ENCODE measurements at places on chromosomes 3 and 15.

- no peak for DNase-seq
These were observed 10.2 kb downstream of the CPN2 start for GRCh38 chr3:194340757-194341400.

DNA sequence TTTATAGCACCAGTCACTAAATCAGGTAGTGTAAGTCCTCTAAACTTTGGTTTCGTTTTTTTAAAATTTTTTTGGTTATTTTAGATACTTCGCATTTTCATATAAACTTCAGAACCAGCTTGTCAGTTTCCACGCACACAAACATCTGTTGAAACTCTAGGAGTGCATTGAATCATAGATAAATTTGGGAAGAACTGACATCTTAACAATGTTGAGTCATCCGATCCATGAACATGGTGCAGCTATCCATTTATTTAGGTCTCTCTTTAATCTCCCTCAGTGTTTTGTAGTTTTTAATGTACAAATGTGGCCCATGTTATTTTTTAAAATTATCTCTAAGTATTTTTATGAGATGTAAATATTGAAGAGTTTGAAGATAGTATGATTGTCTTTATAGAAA is 17.7 kb downstream of the TICRR start:
- no peak for DNase-seq

GRCh38 chr3:58022490-58022889 is 14.3 kb downstream of the FLNB start:
- no peak for DNase-seq

- DNase-seq = no peak
These were observed 20.6 kb downstream of the NCK1 start for GRCh38 chr3:136882571-136882970.

DNA sequence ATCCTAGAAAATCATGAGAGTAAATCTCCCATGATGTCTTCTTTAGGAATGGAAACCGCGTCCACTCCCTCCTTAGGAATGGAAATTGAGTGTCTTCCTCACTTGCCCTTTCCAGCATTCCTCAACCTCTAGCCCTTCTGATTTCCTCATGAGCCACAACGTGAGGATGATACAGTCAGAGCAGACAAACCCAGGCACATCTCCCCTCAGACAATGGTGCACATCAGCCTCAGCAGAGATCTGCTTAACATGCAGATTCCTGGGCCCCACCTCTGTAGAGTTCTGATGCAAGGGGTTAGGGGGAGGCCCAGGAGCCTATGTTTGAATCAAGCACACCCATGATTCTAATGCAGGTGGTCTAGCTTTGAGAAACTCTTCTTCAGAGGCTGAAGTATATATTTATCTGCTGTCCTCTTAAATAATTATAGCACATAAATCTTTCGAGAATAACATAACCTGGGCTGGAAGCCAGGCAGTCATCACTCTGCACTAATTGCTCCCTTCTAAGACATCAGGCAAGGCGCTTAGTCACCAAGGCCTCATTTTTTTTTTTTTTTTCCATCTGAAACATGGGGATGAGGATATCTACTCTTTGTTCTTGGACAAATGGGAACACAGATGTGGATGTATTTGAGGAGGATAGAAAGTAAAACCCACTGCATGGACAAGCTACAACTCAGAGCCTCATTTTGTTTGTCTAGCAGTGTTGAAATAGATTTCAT is 81.7 kb downstream of the PRICKLE2 start:
- DNase-seq = no peak

- no peak for DNase-seq
These were observed 1.0 kb downstream of the CPNE9 start for GRCh38 chr3:9704347-9705322.

GRCh38 chr3:194806991-194807630 is 121.4 kb downstream of the FAM43A start:
- DNase-seq = no peak

GRCh38 chr3:48155122-48155521 is 33.1 kb downstream of the CDC25A start:
- no peak for DNase-seq

DNA sequence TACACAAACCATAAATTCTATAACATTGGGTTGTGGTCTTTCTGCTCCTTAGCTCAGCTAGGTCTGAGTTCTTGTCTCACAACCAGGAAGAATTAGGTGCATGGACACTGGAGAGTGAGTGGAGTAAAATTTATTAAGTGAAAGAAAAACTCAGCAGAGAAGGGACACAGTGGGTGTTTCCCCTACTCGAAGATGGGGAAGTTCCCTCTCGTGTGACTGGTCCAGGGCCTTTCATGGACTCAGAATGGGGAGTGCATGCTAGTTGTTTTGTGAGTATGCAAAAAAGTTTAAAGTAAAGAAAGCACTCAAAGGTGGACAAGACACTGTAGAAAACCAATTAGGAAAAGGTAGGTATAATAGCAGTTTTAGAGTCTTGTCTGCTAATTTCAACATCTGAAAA is 215.5 kb upstream of the RORA start:
- no peak for DNase-seq

DNA sequence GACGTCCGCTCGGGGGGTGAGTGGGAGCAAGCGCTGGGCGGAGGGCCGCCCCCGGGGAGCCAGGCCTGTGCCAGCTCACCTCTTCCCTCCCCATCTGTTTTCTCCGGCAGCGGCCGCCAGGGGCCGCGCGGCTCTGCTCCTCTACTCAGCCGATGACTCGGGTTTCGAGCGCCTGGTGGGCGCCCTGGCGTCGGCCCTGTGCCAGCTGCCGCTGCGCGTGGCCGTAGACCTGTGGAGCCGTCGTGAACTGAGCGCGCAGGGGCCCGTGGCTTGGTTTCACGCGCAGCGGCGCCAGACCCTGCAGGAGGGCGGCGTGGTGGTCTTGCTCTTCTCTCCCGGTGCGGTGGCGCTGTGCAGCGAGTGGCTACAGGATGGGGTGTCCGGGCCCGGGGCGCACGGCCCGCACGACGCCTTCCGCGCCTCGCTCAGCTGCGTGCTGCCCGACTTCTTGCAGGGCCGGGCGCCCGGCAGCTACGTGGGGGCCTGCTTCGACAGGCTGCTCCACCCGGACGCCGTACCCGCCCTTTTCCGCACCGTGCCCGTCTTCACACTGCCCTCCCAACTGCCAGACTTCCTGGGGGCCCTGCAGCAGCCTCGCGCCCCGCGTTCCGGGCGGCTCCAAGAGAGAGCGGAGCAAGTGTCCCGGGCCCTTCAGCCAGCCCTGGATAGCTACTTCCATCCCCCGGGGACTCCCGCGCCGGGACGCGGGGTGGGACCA is 632 bp upstream of the CRELD1 start:
- DNase-seq = peak; percentile 80

DNA sequence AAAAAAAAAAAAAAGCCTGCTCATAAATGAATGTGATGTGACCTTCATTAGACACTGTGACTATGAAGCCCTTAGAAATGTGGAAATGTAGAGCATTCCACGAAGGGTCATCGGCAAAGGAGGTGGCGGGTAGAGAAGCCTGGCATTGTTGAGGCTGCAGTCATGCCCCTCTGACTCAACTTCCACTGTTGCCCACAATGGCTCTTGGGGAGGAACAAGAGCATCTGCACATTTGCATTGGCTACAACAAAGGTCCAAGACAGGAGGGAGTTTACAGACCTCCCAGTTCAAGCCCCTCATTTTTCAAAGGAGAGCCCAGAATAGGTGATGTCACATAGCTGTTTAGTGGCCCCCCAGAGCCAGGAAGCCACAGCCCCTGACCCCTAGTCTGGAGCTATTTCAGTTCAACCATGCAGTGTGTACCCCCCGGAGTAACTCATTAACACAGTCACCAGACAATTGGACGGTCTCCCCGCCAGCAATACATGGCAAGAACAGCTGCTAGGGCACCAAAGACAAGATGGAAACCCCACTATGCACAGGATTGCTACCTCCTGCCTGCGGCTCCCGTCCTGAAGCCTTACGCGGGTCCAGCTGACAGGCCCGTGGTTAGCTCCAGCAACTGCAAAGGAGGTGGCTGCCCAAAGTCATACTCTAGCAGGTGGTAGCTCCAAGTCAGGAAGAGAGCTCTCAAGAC is 56.2 kb downstream of the SH3BP5 start:
- no peak for DNase-seq

DNA sequence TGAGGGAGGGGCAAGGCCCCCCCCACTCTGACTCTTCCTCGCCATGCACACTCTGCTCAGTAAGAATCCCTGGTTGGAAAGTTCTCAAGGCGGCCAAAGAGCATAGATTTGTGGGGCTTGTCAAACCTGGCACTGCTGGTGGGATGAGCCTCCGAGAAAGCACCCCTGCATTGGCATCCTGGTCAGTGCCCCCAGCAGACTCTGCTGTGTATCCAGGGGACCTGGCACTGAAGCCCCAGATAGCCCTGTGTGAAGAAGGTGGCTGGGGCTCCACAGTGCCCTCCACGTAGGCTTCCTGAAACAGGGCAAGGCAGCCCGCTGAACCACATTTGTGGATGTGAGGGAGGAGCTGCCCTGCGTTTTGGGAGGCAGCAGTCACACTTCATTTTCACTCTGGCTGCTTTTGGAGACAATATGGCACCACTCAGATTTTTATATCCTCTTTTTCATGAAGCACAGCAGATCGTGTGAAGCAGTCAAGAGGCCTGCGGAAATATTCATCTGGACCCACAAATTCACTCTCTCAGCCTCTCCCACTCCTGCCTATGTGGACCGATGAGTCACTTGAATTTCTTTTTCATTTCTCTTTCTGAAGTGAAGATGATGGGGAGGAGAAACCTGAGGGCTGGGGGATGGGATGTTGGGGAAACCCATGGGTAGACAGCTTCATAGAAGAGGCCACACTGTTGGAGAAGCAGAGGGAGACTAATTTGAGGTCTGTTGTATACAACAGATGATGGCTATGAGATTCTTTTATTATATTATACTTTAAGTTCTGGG is 88.7 kb upstream of the BCL6 start:
- no peak for DNase-seq

GRCh38 chr3:123993818-123994217 is 1.9 kb upstream of the ROPN1 start:
- DNase-seq = no peak

- DNase-seq = no peak
These were observed 541.3 kb downstream of the UNC13C start for GRCh38 chr15:54519577-54519976.

- DNase-seq = no peak
These were observed 141.8 kb upstream of the ICE2 start for GRCh38 chr15:60620708-60621107.

GRCh38 chr3:183494341-183494740 is 61.2 kb downstream of the KLHL6 start:
- DNase-seq = no peak

GRCh38 chr3:183377307-183377959 is 51.0 kb downstream of the MCF2L2 start:
- DNase-seq = no peak

DNA sequence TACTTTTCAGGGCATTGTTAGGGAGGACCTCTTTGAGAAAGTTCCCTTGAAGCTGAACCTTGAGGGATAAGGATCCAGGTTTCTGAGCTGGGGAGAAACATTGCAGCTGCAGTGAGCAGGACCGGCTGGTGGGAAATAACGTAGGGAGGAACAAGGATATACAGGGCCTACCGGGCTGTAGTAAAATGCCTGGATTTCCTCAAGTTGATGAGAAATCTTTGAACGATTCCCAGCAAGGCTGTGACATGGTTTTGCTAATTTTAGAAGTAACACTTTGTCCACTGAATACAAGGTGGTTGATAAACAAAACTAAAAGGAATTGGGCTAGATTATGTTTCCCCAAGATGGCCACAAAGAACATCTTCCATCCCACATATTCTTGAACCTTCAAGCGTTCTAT is 137.0 kb upstream of the AGBL1 start:
- DNase-seq = no peak

DNA sequence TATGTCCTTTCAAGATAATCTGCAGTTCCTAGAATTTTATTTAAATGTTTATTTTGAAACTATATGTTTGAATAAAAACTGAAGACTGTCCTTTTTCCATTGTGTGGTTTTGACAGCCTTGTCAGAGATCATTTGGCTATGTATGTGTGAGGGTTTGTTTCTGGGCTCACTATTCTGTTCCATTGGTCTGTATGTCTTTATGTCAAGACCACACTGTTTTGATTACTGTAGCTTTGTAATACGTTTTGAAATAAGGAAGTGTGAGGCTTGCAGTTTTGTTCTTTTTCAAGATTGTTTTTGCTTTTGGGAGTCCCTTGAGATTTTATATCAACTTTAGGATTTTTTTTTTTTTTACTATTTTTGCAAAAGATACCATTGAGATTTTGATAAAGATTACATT is 42.0 kb downstream of the PIAS1 start:
- no peak for DNase-seq

DNA sequence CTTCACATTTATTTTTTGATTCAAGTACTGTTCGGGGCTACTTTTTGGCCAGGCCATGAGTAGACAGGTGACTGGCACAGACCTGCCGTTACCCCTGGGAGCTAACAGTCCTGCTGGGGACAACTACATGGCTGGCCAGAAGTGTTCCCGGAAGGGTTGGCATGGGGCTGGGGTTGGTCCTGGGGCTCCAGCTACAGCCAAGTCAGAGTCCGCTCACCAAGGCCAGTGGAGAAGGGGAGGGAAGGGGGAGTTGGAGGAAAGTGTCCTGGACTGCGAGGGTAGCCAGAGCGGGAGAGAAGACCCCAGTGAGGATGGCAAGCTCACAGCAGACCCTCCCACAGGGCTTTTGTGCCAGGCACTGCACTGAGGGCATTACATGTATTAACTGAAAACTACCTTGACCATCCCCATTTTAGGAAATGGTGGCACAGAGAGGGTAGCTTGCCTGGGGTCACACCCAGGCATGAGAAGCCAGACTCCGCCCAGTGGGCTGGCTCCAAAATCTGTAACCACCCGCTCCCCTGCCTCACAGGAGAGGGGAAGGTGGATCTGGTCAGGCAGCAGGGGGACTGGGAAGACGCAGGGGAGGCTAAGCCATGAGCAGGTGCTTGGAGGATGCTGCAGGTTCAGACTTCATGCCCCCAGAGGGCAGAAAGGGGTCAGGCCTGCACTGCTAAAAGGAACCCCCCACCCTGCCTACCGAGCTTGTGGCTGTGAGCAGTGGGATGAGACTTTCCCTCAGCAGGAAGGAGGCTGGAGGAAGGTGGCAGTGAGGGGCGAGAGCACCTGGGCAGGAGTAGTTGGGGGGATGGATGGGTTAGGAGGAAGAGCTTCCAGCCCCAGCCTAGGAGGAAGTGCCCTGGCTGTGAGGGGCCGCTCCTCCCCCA is 38.3 kb upstream of the ESYT3 start:
- DNase-seq = no peak

- no peak for DNase-seq
These were observed 275.6 kb upstream of the PROK2 start for GRCh38 chr3:72060447-72061034.

- no peak for DNase-seq
These were observed 278.0 kb downstream of the ZBBX start for GRCh38 chr3:167102071-167102470.

DNA sequence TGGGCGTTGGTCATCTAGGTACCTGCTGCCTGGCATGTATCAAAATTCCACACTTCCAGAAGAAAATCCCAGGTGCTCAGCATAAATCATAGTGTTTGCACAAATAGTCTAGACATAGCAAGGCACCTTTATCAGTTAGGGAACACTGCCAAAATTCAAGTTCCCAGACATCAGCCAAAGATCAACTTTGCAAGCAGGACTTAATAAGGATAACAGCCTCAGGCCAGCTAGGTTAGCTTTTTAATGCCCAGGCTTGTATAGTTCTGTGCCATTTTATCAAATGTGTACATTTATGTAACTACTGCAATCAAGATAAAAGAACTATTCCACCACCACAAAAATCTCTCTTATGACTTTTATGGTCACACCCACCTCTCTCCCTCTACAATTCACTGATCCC is 30.7 kb downstream of the DZIP3 start:
- no peak for DNase-seq
